ENCODE measurements at places on chromosomes 7 and 10. TPM values are rescaled to one million over a fixed set of nuclear protein-coding genes. Genes with fewer than 3 reads are reported as not detected.
A peak's percentile ranks its signal among the peaks of the same experiment; 100 is the strongest.

DNA sequence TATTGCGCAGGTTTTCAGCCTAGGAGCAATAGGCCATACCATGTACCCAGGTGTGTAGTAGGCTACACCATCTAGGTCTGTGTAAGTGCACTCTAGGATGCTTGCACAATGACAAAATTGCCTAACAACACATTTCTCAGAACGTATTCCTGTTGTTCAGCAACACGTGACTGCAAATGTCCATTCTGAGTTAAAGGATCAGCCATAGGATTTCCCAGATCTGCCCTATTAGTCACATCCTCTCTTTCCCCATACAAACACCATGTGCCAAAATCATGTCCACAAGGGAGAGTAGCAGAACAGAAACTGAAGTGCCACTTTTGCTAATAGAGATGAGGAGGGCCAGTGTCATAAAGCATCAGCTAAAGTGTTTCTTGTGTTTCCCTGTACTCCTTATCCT lies 42.6 kb upstream of the AMPH start:
- DNase-seq, result no peak
- H3K4me3 ChIP-seq, result no peak overlapping the region
- H3K27me3 ChIP-seq, result no peaks in the 10 kb centered on the region
- no peaks in the 10 kb centered on the region for H3K4me1 ChIP-seq
- no peak overlapping the region for H3K27ac ChIP-seq

- peak; percentile 91 for DNase-seq
- no peaks in the 10 kb centered on the region for H3K27me3 ChIP-seq
- peak overlapping the region; percentile 86 for H3K27ac ChIP-seq
- H3K4me3 ChIP-seq, result peak overlapping the region; percentile 25
- peaks cover 50% of the 10 kb centered on the region for H3K4me1 ChIP-seq
Observed at GRCh38 chr7:37786741-37787569, 61.4 kb upstream of the NME8 start.

GRCh38 chr7:39624442-39624807 lies 1.1 kb downstream of the RALA start:
- H3K4me1 ChIP-seq, result peaks cover 11% of the 10 kb centered on the region
- no peaks in the 10 kb centered on the region for H3K27me3 ChIP-seq
- H3K36me3 ChIP-seq, result no peaks in the 10 kb centered on the region
- H3K27ac ChIP-seq, result peak overlapping the region; percentile 89
- peak overlapping the region; percentile 88 for H3K4me3 ChIP-seq

The ST8SIA6 gene
- total RNA-seq, result not detected

The STAG3 gene
- 81.7 TPM for total RNA-seq

Measured in GM12878 (cell line).